ENCODE measurements at places on chromosomes 4 and X. TPM values are rescaled to one million over a fixed set of nuclear protein-coding genes. Genes with fewer than 3 reads are reported as not detected.

- DNase-seq, result no peak
Observed at GRCh38 chr4:140187316-140187695, 33.3 kb upstream of the MAML3 start.

DNA sequence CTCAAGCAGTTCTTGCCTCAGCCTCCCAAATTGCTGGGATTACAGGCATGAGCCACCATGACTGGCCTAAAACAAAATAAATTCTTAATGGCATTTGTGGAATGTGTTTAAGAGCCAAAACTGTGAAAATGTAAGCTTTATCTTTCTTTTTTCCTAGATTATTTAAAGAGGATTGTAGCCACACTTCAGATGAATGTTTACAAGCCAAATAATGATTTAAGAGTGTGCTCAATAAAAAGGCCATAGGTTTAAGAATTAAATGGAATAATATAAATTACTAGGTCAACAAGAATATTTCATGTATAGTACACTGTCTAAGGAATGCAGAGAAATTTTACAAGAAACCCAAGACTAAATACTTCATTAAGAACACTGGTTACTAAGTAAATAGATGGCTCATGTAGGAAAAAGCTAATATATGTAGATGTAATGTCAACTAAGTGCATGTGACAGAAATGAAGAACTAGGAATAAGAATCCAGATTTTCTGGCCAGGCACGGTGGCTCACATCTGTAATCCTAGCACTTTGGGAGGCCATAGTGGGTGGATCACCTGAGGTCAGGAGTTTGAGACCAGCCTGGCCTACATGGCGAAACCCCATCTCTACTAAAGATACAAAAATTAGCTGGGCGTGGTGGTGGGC is 21.3 kb upstream of the UGDH start:
- no peak for DNase-seq

- no peak for DNase-seq
Observed at GRCh38 chr4:17258106-17258505, 253.8 kb downstream of the QDPR start.

DNA sequence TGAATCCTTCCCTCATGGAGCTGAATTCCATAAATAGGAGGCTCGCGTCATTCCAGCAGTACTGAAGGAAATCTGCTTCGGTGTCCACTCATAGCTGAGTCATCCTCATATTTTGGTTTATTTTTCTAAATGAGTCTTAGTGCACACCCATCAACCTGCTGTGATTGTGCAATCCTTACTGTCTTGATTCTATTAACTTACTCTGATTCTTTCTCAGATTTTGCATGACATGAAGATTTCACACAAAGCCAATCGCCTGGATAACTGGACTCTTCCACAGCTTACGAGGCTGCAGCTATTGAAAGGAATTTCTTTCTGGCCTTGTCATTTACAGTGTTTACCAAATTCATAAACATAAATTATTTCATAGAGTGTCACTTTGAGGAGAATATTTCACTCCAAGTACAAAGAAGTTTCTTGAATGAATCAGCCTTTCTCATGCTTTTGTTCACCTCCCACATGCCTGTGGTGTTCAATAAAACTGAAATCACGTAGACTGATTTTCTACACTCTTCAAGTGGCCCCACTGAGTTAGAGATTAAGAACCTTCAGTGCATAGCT is 207.6 kb upstream of the SLITRK2 start:
- no peak for DNase-seq

DNA sequence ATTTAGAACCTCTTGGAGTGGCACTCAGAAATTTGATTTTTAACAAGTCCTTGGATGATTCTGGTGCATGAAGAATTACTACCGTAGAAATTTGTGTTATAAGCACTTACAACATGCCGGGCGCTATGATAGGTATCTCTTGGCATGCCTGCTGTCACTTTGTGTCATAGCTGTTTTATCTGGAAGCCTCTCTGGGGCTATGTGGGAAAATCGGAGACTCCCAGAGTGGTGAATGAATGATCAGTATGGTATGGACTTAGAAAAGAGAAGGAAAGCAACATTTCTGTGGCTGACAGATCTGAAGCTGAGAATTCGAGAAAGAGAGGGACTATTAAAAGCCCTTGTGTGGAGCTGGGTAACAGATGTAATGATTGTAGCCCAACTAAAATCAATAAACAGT is 177.4 kb upstream of the MAMLD1 start:
- DNase-seq, result no peak

DNA sequence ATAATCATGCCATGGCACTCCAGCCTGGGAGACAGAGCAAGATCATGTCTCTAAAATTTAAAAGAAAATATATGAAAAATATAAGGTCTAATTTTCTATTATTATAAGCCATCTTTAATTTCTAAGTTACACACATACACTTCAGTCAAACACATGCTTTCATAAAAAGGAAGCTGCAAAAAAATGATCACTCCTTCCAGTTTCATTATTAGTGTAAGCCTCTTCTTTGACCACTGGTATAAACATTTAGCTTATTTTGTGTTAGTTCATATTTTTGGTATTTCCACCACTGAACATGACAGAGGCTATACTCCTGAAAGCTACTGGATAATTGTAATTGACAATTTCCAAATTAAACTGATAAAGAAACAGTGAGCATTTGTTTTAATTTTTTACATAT is 163.3 kb upstream of the USP38 start:
- DNase-seq, result no peak

- DNase-seq, result no peak
Observed at GRCh38 chrX:120514236-120514635, 45.1 kb upstream of the LAMP2 start.

- DNase-seq, result no peak
Observed at GRCh38 chr4:189002475-189002874, 863.2 kb downstream of the TRIML1 start.

DNA sequence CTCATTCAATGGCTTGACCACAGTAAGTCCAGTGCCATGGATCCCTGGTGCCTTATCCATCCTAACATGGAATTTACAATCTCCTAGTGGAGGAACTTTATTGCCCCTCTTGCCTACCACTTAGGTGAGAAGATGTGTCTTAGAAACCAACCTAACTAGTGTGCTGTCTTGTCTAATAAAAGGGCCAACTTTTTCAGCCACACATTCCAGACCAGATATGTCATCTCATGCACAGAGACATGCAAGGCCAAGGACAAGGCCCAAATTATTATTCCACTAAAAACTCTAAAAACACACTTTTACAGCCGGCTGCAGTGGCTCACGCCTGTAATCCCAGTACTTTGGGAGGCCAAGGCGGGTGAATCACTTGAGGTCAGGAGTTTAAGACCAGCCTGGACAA is 10.6 kb upstream of the PRDX4 start:
- no peak for DNase-seq

GRCh38 chr4:44532851-44533250 is 84.2 kb upstream of the KCTD8 start:
- no peak for DNase-seq

DNA sequence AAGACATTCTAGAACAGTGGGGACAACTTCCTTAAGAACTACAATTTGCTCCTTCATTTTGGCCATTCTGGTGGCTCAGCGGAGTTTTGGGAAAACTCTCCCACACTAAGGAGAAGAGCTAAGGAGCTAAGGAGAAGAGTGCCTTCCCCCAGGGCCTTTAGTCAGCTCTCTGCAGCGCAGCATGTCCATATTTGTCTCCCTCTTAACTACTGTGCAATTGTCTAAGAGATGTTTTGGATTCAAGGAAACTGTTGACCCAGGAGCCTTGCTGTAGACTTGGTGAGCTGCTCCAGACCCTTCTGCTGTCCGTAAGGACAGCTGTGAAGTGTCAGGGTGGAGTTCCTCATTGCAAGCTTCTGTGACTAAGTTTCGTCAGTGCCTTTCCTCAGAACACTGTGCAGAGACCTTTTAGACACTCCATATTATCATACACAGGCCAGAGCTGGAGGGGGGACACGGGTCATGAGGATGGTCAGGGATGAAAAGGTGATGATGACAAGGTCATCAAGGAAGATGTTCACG is 179.0 kb downstream of the NHS start:
- no peak for DNase-seq

DNA sequence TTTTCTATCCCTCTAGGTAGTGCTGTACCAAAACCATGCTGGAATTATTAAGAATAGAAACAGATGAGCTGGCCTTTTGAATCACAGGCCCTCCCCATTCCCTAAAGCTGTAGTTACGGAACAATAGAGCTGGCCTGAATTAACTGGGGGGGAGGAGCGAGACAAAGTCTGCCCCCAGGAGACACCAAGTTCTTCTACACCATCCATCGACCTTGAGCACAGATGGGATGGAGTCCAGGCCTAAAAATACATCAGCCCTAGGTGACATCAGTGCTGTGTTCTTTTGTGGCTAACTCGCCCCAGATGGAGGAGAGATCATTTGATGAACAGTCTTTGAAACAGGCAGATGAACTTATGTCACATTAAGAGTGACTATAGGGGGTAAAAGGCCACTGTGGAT is 49.6 kb downstream of the LHFPL1 start:
- no peak for DNase-seq

DNA sequence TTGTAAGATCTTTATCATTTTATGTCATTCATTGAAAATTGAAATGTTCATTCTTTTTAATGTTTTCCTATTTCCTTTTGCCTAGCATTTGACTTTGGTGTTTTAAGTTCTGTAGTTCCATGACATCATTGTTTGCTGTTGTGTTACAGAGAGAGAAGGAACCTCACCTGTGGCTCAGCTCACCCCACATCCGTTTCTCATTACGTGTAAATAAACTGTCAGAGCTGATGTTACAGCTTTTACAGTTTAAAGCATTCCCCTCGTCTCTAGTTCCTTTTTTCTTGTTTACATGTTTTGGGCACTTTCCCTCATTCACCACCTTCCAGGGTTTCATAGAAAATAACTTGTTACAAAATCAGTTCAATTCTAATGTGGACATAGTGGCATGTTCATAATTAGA is 137.2 kb downstream of the FNIP2 start:
- DNase-seq, result no peak

DNA sequence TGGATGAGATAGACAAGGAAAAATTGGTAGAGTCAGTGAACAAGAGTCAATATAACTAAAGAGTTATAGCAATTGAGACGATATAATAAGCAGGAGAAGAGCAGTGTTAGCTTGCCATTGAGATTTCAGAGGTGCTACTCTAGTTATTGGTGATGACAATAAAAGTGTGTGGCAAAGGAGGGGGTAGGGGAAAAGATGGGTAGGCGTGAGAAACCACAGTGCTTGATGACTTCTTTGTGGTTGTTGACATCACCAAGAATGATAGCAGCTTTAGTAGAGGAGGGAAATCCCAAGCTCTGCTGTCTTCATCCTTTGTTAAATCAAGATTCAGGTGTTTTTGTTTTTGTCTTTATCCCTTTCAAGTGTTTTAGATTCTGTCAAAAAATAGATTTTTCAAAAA is 179.9 kb upstream of the PPP3CA start:
- DNase-seq, result no peak

DNA sequence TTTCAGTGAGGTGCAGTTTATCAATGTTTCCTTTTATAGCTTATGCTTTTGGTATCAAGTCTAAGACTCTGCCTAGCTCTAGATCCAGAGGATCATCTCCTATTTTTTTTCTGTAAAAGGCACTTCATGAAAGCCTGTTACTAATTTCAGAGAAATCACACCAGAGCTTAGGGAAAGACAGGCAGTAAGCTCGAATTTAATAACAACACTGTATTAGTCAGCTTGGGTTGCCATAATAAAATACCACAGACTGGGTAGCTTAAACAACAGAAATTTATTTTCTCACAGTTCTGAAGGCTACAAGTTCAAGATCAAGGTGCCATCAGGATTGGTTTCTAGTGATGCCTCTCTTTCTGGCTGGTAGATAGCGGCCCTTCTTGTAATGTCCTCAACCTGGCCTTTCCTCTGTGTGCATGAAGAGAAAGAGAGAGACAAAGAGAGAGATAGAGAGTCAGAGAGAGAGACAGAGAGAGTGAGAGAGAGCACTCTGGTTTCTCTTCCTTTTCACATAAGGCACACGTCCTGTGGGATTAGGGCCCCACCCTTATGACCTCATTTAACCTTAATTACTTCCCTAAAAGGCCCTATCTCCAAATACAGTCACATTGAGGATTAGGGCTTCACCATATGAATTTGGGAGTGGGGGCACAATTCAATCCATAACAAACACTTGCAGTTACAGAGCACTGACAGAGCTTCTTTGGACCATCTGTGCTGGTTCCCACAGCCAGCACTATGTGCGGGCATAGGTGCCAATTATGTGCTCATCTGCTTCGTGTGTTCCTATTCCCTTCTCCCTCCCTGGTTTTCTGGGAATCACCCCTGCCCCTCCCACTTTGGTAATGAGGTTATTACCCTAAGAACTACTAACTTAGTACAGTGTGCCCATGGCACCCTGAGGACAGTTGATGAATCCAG is 114.8 kb upstream of the MED14 start:
- no peak for DNase-seq

DNA sequence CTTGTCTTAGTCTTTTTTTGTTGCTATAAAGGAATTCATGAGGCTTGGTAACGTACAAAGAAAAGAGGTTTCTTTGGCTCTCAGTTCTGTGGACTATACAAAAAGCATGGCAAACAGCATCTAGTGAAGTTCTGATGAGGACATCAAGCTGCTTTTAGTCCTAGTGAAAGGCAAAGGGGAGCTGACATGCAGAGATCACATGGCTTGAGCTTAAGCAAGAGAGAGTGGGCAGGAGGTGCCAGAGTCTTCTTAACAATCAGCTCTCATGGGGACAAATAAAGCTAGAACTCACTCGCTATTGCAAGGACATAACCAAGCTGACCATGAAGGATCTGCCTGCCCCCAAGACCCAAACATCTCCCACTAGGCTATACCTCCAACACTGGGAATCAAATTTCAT is 1063.1 kb downstream of the PCDH7 start:
- no peak for DNase-seq

Gene ZMAT1
- total RNA-seq, result 0.96 TPM

Gene PLK4
- not detected for total RNA-seq

Gene GLRB
- 8.4 TPM for total RNA-seq

Gene ESX1
- not detected for total RNA-seq

Gene JADE1
- total RNA-seq, result 33.8 TPM

All from ascending aorta (tissue), 2 donors.